ENCODE measurements at places on chromosomes 2 and 18.

DNA sequence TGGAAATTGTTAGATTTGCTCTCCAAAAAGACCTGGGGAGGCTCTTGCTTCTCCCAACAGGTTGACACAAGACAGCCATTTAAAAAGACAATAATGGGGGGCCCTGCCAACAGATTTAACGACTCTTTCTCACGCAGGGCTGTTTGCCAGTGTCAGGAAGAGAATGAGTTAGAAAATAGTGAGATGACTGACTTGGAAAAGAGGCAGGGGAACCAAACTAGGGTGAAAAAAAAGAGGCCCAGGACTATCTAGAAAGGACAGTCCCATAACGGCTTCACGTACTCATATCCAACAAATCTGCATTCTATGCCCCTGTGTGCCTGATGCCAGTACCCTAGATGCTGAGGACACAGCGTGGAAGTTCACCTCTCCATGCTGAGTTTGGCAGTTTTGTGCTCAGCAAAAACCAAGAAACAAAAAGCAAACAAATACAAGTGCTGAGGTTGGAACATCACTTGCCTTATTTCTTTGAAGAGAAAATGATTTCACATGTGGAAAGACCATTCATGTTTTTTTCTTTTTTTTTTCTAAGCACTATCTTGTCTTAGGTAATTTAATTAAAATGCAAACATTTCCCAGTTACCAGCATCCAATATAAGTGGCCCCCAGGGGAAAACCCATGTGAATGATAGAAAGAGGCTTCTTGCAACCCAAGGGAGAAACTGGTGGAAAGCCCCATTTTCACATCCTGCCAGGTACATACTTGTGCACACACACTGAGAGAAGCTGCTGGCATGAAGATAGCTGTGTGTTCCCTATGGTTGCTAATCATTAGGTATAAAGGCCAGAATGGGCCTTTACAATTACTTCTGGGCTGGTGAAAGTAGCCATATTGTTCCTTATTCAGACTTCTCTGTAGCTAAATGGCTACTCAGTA lies 10.6 kb upstream of the WIPF1 start:
- DNase-seq = peak; percentile 57

- DNase-seq = no peak
Measured at GRCh38 chr18:13028869-13029268, 37.7 kb downstream of the CEP192 start.

DNA sequence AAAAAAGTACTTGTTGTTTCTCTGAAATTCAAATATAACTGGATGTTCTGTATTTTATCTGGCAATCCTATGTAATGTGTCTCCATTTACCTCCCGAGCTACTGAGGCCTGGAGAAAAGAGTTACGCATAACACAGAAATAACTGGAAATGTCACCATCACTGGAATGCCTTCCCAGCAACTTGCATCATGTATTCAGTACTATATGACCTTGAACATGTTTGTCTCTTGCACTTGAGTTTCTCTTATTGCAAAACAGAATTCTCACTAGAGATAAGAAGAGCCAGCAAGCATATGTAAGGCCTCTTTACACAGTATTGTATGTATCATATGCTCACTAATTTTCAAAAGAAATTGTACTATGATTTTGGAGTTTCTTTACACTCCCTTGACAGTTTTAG lies 99.6 kb upstream of the CTAGE1 start:
- DNase-seq = no peak

GRCh38 chr2:128445523-128445900 lies 126.8 kb upstream of the HS6ST1 start:
- no peak for DNase-seq

GRCh38 chr18:68555879-68556301 lies 159.0 kb downstream of the TMX3 start:
- no peak for DNase-seq

DNA sequence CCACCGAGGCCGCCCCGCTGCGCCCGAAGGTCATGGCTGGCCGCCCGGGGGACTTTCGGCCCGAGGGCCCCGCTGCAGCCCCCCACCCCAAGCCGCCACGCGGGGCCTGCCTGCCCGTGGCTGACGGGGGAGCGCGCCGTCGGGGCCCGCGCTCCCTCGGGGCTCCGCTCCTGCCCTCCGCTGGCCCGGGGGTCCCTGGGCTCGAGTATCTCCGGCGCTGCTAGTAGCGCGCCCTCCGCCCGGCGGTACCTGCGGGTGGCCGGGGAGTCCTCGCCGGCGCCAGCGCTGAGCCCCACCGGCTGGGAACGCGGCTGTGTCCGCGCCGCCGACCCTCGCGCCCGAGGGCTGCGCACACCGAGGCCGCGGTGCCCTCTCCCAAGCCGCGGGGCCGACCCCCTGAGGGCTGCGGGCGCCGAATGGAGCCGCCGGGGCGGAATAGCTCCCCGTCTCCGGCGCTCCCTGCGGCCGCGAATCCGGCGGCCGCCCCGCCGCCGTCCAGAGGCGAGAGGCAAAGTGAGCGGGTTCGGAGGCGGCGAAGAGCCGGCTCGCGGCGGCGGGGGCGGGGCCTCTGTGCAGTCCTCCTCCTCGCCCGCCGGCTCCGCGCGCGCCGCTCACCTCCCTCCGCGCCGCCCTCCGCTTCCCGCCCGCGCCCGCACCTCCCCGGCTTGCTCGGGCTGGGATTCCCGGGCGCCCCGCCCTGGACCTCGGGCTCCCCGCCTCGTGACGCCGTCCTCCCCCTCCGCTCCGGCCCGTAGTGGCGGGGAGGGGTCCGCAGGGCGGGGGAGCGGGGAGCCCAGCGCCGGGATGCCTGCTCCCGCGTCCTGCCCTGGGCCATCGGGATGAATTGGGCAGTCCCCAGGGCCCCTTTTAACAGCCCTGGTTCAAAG lies at the start of gene KCNG3:
TSS of gene KCNG3 (minus strand) at position 515 of the 887 bp plus-strand sequence. CDS start at position 34, 481 bp downstream.
- peak; percentile 66 for DNase-seq

DNA sequence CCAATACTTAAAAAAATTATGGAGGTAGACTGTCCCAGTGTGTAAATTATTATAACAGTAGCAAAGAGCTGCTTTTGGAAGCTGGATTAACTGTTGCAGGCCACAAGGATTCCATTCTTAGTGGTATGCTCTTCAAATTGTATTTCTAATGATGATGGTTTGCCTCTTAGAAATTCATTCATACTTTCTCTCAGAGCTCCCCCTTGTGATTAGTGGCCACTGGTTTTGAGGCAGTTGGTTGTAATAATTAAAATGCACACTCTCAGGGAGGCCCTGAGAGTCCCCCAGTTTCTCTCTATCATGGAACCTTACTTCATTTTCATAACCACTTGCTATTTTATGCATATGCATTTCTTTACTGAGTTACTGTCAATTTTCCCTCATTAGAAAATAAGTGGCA lies 122.5 kb downstream of the PLA2R1 start:
- no peak for DNase-seq
